ENCODE measurements at places on chromosomes 4 and X. TPM values are rescaled to one million over a fixed set of nuclear protein-coding genes. Genes with fewer than 3 reads are reported as not detected.
A peak's percentile ranks its signal among the peaks of the same experiment; 100 is the strongest.

The TMPRSS11A gene
- not detected for total RNA-seq

The ALAS2 gene
- total RNA-seq: 0.84 TPM

The IL2RG gene
- 1.1 TPM for total RNA-seq

The PPP3CA gene
- 37.9 TPM for total RNA-seq

The FNIP2 gene
- total RNA-seq: 18.2 TPM

The CLDN2 gene
- total RNA-seq: 0.10 TPM

GRCh38 chr4:99961711-99962110, 11.6 kb upstream of the H2AZ1 start:
- no peak overlapping the region for H3K27ac ChIP-seq
- no peaks in the 10 kb centered on the region for H3K36me3 ChIP-seq
- no peaks in the 10 kb centered on the region for H3K27me3 ChIP-seq
- H3K4me1 ChIP-seq: no peaks in the 10 kb centered on the region

GRCh38 chr4:653831-654502, 20.1 kb downstream of the ATP5ME start:
- DNase-seq: no peak
- H3K27me3 ChIP-seq: no peaks in the 10 kb centered on the region

- no peak for DNase-seq
- H3K36me3 ChIP-seq: no peaks in the 10 kb centered on the region
- no peak overlapping the region for H3K4me3 ChIP-seq
- H3K27me3 ChIP-seq: no peaks in the 10 kb centered on the region
- H3K27ac ChIP-seq: no peak overlapping the region
- H3K4me1 ChIP-seq: no peaks in the 10 kb centered on the region
Observed at GRCh38 chr4:176043838-176044588, 21.6 kb upstream of the WDR17 start.

DNA sequence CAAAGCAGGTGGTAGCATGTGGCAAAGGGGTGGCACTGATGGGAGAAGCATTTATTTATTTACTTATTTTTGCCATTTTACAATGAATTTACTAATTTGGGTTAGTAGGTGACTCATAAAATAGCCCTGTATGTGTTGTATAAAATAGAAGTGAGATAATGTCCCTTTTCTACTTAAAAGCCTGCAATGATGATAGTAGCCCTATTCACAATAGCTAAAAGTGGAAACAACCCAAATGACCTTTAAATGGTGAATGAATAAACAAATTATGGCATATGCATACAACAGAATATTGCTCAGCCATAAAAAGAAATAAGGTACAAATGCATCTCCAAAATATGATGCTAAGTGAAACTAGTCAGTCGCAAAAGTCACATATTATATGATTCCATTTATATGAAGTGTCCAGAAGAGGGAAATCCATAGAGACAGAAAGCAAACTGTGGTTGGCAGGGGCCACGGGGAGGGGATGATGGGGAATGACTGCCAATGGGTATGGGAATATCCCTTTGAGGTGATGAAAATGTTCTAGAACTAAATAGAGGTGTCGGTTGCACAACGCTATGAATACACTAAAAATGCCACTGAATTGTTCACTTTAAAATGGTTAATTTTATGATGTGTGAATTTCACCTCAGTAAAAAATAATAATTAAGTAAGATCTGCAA, 35.8 kb upstream of the FAM9C start:
- no peak for DNase-seq
- H3K27me3 ChIP-seq: no peaks in the 10 kb centered on the region
- H3K4me3 ChIP-seq: no peak overlapping the region
- no peak overlapping the region for H3K27ac ChIP-seq

DNA sequence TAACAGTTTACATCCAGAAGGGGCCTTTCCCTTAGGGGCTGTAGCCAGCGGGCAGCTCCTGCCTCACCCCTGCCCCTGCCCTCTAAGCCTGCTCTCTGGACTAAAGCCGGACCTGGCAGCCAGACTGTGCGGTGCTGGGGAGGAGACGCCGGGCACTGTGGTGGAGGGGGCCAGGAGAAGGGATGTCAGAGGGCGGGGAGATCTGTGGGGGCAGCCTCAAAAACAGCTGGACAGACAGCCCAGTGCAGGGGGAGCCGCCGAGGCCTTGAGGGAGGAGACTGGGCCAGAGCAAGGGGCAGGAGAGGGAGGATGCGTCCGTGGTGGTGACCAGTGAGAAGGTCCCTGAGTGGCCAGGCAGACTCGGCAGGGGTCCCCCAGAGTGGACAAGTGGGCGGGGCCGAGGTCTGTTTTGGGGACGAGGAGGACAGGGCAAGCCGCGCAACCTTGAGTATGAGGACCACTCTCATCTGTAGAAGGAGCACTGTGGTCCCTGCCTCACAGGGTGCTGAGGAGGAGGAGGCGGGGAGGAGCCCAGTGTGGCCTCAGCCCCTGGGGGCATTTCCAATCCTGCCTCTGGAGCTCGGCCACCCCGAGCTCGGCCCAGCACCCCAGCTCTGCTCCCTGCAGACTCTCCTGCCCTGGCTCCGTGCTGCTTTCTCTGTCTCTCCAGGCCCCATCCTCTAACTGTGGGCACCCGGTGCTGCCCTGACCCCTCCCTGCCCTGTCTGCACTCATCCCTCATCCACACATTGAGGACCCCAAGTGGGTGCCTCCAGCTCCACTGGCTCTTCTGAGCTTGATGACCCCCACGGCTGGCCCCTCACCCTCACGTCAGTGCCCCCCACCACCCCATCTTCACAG, 59.2 kb upstream of the NKX1-1 start:
- no peak overlapping the region for H3K4me3 ChIP-seq
- no peaks in the 10 kb centered on the region for H3K27me3 ChIP-seq
- H3K4me1 ChIP-seq: no peaks in the 10 kb centered on the region
- no peak overlapping the region for H3K27ac ChIP-seq
- DNase-seq: no peak

GRCh38 chr4:112954286-112954685, 95.2 kb upstream of the ANK2 start:
- H3K4me1 ChIP-seq: no peaks in the 10 kb centered on the region
- no peaks in the 10 kb centered on the region for H3K36me3 ChIP-seq
- no peak for DNase-seq
- no peaks in the 10 kb centered on the region for H3K27me3 ChIP-seq

DNA sequence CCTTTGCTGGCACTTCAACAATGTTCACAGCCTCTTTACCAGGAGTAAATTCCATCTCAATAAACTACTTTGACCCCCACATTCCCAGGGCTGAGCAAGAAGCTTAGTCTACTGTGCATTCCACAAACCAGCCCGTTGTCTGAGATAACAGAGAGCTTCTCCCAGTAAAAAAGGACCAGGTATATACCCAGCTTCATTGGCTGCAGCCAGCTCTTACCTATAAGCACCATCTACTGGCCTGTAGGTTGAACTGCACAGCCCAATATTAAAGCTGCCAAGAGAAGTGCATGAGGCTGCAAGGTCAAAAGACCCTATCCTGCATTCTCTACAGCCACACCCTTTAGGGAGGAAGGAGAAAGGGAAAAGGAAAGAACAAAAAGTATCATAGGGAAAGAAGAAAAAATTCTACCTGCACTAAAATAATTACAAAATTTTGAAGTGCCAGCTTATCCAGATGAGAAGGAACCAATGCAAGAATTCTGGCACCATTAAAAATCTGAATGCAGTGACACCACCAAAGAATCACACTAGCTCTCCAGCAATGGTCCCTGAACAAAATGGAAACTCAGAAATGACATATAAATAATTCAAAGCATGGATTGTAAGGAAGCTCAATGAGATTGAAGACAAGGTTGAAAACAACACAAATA, 45.7 kb upstream of the INTU start:
- no peaks in the 10 kb centered on the region for H3K27me3 ChIP-seq
- DNase-seq: no peak
- H3K4me1 ChIP-seq: no peaks in the 10 kb centered on the region
- no peak overlapping the region for H3K27ac ChIP-seq

DNA sequence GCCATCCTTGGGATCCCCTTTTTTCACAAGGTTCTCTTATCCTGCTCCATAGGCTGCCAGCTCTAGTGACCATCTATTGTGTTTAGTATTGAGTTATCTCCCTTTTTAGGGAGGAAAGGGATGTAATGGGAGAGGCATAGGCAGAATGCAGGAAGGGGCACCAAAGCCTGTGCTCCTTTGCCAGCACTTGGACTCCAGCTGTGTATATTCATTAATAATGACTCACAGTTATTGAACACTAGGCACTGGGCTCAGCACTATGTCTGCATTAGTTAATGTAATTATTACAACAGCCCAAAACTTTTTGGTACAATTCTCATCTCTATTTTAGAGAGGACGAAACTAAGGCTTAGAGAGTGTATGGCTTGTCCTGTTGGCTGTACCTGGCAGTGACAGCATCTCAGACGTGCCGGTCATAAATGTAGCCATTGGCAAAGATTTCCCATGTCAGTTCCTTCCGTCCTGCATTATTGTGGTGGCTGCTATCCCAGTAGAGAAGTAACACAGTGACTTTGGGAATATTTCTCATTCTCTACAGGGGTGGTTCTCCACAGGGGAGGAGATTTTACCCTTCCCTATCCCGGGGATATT, 90.3 kb downstream of the AFF1 start:
- no peaks in the 10 kb centered on the region for H3K36me3 ChIP-seq
- no peak overlapping the region for H3K4me3 ChIP-seq
- peaks cover 45% of the 10 kb centered on the region for H3K4me1 ChIP-seq
- DNase-seq: no peak
- no peak overlapping the region for H3K27ac ChIP-seq

- H3K4me3 ChIP-seq: no peak overlapping the region
- DNase-seq: no peak
- no peak overlapping the region for H3K27ac ChIP-seq
- peaks cover 3% of the 10 kb centered on the region for H3K4me1 ChIP-seq
- H3K36me3 ChIP-seq: no peaks in the 10 kb centered on the region
Observed at GRCh38 chr4:141570290-141570689, 66.1 kb upstream of the IL15 start.

GRCh38 chr4:8737601-8738279, 133.9 kb downstream of the HMX1 start:
- no peak overlapping the region for H3K4me3 ChIP-seq
- no peaks in the 10 kb centered on the region for H3K27me3 ChIP-seq
- H3K4me1 ChIP-seq: no peaks in the 10 kb centered on the region

GRCh38 chr4:41360921-41361793, 104.4 kb downstream of the UCHL1 start:
- H3K4me1 ChIP-seq: peaks cover 6% of the 10 kb centered on the region
- H3K27ac ChIP-seq: no peak overlapping the region
- no peaks in the 10 kb centered on the region for H3K36me3 ChIP-seq
- DNase-seq: peak; percentile 26
- no peaks in the 10 kb centered on the region for H3K27me3 ChIP-seq

Data from ovary (tissue), 10 donors.